ENCODE measurements at places on chromosomes 1 and 21.

- DNase-seq: peak; percentile 92
Measured at GRCh38 chr1:67686267-67687197, 1.5 kb downstream of the GADD45A start.

- no peak for DNase-seq
Measured at GRCh38 chr1:25543425-25544242, at the start of gene LDLRAP1. TSS of gene LDLRAP1 (plus strand) at chr1:25543606. CDS start at chr1:25543699, 93 bp downstream.

DNA sequence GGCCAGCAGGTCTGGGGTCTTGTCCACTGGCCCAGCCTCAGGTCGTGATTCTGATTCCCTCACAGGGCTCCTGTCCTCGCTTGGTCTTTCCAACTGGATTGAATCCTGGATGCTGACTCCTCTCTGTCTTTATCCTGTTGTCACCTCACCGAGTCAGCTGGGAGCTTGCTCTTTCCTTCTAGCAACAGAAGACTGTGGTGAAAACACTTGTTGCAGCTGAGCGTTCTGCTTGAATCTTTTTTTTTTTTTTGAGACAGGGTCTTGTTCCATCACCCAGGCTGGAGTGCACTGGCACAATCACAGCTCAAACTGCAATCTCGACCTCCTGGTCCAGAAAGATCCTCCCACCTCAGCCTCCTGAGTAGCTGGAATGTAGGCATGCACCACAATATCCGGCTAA, 8.0 kb upstream of the WNT4 start:
- no peak for DNase-seq

GRCh38 chr1:244224487-244225430, 173.7 kb downstream of the ZBTB18 start:
- DNase-seq: no peak

DNA sequence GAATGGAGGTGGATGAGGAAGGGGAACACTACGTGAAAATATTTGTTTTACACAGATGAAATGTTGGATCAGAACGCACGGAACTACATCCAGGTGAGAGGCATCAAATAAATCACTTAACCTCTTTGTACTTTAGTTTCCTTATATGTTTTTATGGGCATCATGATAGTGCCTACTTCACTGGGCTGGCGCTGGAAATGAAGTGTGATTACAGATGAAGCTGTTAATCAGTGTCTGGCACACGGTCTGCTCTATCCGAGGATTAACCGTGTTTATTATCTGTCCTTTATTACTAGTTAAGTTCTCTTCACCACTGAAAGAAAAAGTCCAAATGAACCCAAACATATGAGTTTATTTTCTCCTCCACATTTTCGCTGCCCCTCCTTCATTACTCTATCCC, 96.0 kb upstream of the TRABD2B start:
- DNase-seq: no peak

GRCh38 chr1:32686387-32686786, 16.2 kb downstream of the SYNC start:
- DNase-seq: no peak

- no peak for DNase-seq
Measured at GRCh38 chr1:205421798-205422197, at the start of gene LEMD1. TSS of gene LEMD1 (minus strand) at chr1:205422056. CDS start at chr1:205420536, 1,520 bp downstream.

DNA sequence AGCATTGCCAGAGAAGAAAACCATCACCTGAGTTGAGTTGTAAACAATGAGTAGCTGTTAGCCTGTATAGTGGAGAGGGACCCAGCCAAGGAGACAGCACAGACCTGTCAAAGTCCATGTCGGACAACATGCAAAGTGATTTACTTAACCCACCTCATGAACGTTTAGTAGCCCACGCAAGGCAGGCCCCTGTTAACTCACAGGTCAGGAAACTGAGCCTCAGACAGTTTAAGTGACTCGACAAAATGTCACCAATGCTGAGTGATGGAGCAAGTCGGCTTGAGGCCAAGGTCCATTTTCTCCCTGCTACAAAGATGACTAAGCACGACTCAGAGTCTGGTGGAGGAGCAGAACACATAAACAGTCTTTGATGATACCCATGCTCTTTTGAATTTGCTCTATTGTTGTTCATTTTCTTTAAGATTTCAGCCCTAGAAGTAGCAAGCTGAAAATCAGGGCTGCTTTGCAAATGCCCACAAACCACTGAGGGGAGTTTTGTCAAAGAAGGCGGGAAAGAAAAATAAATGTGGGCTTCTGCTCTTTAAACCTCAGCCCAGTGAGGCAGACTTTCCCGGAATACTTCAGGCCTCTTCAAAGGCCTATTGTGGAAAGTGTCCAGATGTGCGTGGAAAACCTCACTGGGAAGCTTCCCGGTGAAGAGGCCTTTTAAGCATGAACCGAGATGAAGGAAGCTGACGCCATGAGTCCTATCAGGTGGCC, 83.8 kb upstream of the HOOK1 start:
- DNase-seq: peak; percentile 86

DNA sequence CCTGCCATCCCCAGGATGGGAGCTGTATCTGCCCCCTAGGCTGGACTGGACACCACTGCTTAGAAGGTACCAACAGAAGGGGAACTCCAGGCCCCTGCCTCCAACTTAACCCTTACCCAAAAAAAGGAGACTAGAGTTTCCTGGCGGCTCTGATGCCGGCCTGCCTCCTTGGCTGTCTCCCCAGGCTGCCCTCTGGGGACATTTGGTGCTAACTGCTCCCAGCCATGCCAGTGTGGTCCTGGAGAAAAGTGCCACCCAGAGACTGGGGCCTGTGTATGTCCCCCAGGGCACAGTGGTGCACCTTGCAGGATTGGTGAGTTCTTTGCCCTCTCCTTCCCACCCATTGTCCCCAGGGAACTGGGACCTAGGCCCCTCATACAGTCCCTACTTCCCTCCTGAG, 8.1 kb upstream of the LRRC71 start:
- DNase-seq: no peak

DNA sequence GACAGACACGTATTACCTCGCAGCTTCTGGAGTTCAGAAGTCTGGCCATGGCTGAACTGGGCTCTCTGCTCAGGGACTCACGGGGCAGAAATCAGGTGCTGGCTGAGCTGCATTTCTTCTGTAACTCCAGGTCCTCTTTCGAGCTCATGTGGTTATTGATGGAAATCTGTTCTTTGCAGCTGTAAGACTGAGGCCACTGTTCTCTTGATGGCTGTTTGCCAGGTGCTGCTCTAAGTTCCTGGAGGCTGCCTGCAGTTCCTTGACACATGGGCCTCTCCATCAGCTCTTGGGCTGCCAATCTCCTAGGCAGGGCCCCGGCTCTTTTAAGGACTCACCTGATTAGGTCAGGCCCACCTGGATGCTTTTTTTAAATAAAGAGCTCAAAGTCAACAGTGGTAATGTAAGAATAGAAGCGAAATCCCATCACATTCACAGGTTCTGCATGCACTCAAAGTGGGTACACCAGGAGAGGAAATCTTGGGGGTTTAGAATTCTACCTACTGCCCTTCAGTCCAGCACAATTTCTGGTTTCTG, 139.1 kb downstream of the KAZN start:
- DNase-seq: no peak

- DNase-seq: no peak
Measured at GRCh38 chr21:21673959-21674358, 675.8 kb downstream of the NCAM2 start.

GRCh38 chr1:209411491-209411929, 172.0 kb upstream of the CAMK1G start:
- DNase-seq: peak; percentile 35

DNA sequence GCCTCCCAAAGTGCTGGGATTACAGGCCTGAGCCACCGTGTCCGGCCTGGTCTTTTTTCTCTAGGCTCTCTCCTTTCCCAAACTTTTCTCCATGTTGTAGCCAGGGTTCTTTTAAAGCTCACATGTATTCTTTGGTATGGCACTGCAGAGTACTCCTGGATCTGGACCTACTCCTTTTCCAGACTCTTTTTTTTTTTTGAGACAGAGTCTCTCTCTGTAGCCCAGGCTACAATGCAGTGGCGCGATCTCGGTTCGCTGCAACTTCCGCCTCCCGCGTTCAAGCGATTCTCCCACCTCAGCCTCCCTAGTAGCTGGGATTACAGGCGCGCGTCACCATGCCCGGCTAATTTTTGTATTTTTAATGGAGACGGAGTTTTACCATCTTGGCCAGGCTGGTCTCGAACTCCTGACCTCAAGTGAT, 602 bp upstream of the MED18 start:
- no peak for DNase-seq

DNA sequence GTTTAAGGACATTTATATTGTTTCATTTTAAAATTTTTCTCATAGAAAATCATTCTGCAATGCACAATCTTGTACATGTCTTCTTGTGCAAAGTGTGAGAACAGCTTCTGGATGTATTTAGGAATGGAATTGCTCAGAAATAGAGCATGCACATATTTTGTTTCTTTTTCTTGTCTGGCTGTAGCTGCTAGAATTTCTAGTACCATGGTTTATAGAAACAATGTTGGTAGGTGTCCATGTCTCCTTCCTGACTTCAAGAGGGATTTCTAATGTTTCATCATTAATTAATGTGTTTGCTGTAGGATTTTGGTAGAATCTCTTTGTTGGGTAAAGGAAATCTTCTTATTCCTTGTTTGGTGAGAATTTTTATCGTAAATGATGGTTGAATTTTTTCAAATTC, 99.0 kb downstream of the RYR2 start:
- DNase-seq: no peak

GRCh38 chr1:43512133-43512532, 18.6 kb upstream of the PTPRF start:
- DNase-seq: no peak

GRCh38 chr1:219433496-219434131, 179.3 kb downstream of the ZC3H11B start:
- DNase-seq: no peak

DNA sequence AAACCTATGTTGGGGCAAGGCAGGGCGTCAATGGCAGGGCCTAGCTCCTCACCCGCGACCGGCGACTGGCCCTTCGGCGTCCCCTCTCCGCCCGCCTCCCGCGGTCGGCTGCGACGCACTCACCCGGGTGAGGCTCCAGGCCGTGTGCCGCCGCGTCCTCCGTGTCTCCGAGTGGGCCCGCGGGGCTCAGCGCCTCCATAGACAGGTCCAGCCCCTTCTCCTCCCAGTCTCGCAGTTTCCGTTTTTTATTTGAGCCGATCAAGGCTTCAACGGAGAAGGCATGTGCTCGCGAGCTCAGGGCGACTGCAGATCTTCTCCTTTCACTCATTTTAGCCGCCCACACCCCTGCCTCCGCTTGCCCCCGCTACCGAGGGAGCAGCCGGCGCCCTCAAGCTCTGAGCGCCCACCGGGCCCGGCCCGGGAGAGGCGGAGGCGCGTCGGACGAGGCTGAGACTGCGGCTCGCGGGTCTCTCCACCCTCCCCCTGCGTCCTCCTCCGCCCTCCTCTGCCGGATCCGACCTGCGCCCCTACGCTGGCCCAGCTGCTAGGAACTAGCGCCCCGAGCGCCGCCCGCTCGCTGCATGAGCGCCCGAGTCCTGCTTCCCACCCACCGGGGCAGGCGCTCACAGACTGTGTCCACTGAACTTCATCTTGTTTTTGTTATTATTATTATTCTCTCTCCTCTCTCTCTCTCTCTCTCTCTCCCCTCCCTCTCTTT, 516 bp downstream of the TBX15 start:
- no peak for DNase-seq

- no peak for DNase-seq
Measured at GRCh38 chr1:29964718-29965533, 728.6 kb downstream of the PTPRU start.

GRCh38 chr1:89761901-89762300, 58.9 kb upstream of the LRRC8D start:
- no peak for DNase-seq
